ENCODE measurements at places on chromosomes 12 and 14. TPM values are rescaled to one million over a fixed set of nuclear protein-coding genes. Genes with fewer than 3 reads are reported as not detected.

Gene ACRBP
- under 0.01 TPM for total RNA-seq

Gene TMPRSS12
- total RNA-seq, result not detected

Gene DACT1
- total RNA-seq, result 16.9 TPM

Gene TMEM30B
- total RNA-seq, result 0.56 TPM

Gene ZNF891
- total RNA-seq, result 1.1 TPM

Gene KLRG1
- total RNA-seq, result 0.38 TPM

Gene VRTN
- not detected for total RNA-seq

Gene FAM186B
- total RNA-seq, result 0.28 TPM

Gene ARHGAP9
- total RNA-seq, result 0.38 TPM

Gene CCDC38
- under 0.01 TPM for total RNA-seq

Gene IL23A
- total RNA-seq, result 0.28 TPM

Gene RILPL2
- total RNA-seq, result 4.2 TPM

Gene AREL1
- total RNA-seq, result 21.7 TPM

All from regular cardiac myocyte (primary cell).